ENCODE measurements at places on chromosomes 1 and 21. TPM values are rescaled to one million over a fixed set of nuclear protein-coding genes. Genes with fewer than 3 reads are reported as not detected.

- no peak for DNase-seq
These were observed 27.9 kb upstream of the TSPEAR start for GRCh38 chr21:44739316-44739715.

ITGB2 gene
- total RNA-seq, result 92.8 TPM

GRCh38 chr1:197096137-197096536, 29.1 kb upstream of the F13B start:
- no peak for DNase-seq

DNA sequence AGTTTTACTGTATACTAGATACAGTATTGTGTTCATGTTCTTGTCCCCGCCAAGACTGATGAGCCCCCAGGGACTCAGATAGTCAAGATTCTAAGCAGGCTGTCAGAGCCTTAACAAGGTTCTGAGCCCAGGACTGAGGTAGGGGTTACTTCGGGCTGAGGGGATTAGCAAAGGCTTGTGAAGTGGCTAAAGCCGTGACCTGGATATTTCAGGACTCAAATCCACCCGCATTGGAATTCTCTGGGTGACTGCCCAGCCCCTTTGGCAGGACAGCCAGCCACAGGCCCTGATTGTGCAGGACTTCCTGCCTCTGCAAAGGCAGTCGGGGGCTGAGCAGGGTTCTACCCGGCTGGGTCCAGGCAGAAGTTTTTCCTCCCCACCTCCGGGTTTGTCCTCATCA, at the start of gene PLA2G5:
Gene PLA2G5, plus strand, starts transcription at position 321 of the 400 bp plus-strand sequence. CDS start 14,637 bp downstream, outside the sequence.
- no peak for DNase-seq

- DNase-seq, result no peak
These were observed 4.9 kb upstream of the KIF14 start for GRCh38 chr1:200625381-200625824.

DNA sequence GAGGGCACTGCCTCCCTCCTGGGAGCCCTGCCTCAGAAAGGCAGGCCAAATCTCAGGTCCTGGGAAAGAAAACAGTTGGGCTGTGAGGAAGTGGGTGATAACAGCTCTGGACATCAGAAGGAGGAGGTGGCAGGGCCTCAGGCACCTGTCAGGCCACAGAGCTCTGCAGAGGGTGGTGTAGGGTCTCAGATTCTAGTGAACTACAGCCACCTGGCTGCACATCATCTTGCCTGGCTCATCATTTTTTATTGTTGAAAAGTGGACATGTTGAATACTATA, 15.3 kb upstream of the ZNF678 start:
- no peak for DNase-seq

TCHH gene
- total RNA-seq, result 3.0 TPM

- DNase-seq, result no peak
These were observed 18.3 kb downstream of the KIRREL1 start for GRCh38 chr1:158011714-158012113.

CRABP2 gene
- total RNA-seq, result 28.2 TPM

DNA sequence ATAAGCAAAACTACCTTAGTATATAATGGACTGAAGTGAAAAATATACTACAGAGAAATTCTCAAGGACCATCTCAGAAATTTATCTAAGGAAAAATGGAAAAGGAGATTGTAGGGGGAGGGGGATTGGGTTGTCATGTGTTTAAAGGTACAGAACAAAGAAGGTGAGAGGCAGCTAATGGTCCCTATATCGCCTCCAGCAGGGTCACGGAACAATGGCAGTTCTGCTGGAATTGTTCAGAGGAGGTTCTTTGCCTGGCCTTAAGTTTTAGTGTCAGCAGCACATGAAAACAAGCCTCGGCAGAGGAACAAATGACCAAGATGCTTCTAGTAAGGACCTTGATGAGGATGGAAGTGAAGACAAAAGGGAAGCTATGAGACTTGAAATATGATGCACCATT, 42.0 kb upstream of the RGS2 start:
- no peak for DNase-seq

DNA sequence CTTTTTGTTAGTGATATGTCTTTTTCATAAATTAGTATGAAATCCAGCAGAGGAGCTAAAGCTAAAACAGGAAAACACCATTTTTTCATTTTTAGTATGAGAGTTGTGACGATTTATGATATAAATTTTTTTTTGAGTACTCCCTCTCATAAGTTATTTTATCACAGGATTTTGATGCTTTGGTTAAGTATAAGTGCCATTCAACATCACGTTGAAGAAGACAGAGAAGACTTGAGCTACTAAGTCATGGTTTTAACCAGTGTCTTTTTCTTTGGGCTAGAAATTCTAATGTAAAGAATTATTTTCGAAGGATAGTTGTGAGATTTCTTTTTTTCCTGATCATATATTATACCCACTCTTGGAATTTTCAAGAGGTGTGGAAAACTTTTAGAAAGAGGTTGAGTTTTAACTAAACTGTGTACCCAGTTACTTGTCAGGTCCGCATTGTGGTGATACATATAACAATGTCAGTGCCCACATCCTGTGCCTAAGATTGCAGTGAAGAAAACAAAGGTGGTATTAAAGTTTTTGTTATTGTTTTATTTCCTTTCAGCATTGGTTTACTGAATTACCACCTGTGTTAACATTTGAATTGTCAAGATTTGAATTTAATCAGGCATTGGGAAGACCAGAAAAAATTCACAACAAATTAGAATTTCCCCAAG, 93.8 kb downstream of the USP25 start:
- no peak for DNase-seq

YBEY gene
- total RNA-seq, result 15.4 TPM

DNA sequence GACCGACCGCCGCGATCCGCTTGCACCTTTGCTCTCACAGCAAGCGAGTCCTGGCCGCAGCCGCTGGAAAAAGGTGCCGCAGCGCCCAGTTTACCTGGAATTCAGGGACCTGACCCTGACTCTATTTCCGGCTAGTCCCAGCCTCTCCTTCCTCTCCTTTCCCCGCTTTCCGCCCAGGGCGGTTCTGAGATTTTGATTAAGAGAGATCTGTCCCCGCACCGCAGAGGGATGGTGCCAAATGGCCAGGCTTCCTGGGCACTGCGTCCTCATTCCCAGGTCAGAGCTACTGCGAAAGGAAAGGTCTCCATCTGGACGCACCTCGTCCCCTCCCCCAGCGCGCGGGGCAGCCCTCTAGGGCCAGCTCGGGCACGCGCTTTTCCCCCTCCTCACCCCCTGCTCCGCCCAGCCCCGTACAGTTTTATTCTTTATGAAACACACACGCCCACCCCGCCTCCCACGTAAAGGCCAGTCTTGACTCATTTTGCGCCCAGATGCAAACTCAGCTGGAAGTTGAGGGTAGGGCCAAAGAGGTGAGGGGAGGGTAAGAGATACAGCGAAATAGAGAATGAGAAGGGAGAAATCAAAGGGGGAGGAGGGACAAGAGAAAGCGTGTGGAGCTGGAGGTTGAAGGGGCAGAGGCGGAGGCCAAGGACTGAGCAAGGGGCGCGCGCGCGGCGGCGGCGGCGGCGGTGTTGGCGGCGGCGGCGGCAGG, 411.8 kb upstream of the ESRRG start:
- DNase-seq, result no peak
